ENCODE measurements at places on chromosomes 6 and 20.

DNA sequence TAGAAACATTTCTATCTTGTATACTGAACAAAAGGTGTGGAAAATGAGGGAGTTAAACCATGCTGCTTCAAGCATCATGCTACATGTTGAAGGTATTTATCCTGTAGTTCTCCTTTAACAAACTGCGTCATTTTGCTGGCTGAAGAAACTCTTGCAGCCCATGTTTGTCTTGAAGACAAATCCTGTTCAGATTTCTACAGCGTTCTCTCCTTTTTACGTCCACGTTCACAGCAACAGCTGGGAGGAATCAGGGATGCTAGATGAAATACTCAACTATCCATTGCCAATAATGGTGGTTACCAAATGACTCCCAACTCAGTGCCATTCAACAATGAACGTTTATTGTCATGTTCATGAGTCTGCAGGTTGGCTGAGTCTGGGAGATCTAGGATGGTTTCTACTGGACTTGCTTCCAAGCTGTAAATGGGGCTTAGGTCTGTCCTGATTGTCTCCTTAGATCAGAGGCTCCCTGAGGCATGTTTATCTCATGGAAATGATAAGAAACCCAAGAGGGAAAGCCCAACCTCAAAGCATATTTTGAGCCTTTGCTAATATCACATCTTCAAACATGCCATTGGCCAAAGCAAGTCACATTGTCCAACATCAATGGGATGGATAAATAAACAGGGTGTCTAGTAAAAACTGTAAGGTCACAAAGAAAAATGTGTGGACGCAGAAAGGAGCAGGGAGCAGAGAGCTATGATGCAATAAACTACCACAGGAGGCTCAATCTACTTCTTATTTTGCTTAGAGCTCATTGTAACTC, 2.7 kb upstream of the PLCB1 start:
- DNase-seq, result no peak

- no peak for DNase-seq
Observed at GRCh38 chr20:56924292-56925081, 295.4 kb downstream of the TFAP2C start.

DNA sequence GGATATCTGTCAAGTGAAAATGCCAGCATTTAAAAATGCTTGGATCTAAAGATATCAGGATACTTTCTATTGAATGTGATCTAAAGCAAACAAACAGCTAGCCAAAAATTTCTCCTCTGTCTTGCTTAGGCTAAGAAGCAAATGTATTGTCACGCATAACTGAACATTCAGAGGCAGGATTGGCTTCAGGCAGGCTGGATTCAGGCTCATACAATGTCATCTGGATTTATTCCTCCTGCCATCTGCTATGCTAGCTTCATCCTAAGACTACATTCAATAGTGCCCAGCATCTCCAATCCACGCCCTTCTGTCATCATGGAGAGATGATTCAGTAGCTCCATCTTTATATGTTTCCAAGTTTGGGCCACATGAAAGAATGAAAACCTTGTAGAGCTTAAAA, 27.1 kb downstream of the PFDN4 start:
- DNase-seq, result no peak

DNA sequence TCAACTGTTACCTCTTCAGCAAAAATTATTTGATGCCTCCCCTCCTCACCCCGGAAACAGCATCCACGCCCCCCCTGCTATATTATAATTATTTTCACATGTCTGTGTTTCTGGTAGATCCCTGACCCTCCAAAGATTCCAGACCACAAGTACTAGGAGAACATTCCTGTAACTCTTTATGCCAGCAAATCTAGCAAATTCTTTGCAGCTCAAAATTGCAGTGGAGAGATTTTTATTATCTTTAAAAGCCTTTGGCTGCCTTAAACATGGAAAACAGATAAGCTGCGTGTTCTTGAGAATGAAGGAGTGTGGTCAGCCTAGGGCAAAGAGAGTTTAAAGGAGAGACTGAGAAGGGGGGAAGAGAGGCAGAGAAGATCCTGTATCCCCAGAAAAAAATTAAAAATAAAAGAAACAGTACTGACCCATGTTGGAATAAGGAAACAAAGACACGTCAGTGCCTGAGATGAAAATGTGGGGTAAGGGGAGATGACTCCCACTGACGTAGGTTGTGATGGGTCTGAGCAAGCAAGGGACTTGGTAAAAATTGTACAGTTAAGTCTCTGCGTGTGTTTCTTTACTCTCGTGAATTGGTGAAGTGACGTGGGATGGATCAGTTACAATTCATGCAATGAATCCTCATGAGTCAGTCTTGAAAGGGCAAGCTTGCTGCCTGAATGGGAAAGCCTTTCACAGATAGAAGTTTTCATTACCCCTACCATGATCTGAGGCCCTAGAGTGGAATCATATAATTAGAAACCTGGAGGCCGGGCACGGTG, 8.3 kb downstream of the ID4 start:
- DNase-seq, result no peak

- no peak for DNase-seq
Observed at GRCh38 chr6:12369781-12370262, 79.7 kb downstream of the EDN1 start.

DNA sequence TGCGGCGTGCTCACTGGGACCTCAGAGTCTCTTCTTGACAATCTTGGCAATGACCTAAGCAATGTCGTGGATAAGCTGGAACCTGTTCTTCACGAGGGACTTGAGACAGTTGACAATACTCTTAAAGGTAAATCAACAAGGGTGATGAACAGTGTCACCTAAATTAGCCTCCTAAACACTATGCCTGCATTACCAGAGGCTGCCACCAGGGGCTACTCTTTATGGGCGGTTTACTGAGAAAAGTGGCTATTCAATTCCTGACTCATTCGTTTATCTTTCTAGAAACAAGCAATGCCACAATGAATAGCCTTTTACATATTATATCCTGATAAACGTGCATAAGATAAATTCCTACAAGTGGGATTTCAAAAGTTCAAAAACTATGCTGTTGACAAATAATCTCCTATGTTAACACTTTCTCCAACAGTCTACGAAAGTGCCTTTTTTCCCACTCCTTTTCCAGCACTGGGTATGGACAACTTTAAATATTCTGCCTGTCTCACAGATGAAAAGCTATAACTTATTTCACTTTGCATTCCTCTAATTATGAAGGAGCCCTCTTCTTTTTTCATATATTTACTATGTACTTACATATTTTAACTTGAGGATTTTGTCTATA, 1.3 kb downstream of the BPIFA2 start:
- DNase-seq, result peak; percentile 67

DNA sequence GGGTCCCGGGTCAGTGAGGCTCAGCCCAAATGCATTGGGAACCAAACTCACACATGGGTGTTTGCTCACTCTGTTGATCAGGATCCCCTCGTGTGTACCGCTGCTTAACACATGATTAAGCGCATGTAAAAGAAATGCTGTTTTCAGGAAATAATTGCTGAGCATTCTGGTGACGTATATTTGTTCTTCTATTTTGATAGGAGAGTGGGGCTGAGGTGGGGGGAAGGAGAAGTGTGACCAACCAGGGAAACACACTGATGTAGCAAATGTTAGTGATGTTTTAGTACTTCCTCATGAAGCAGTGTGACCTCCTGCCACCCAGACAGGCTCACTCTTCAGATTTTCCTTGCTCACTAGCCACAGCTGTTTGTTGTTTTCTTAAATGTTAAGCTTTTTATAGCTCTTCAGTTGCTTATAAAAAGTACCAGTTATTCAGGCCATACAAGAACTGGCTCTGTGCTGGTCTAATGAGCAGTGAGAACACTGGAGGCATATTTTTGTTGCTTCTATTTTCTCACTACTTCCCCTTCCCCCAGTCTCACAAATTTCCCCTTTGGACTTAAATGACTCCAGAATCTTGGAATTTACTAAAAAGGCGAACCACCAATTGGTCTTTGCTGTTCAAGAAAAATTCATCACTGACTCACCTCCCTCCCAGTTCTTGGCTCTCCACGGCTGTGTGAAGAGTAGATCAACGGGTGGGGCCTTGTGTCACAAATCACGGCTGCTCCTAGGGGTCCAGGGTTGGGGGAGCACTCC, 79.2 kb upstream of the BACH2 start:
- DNase-seq, result no peak

- no peak for DNase-seq
Observed at GRCh38 chr20:20897145-20897544, 184.7 kb upstream of the RALGAPA2 start.

DNA sequence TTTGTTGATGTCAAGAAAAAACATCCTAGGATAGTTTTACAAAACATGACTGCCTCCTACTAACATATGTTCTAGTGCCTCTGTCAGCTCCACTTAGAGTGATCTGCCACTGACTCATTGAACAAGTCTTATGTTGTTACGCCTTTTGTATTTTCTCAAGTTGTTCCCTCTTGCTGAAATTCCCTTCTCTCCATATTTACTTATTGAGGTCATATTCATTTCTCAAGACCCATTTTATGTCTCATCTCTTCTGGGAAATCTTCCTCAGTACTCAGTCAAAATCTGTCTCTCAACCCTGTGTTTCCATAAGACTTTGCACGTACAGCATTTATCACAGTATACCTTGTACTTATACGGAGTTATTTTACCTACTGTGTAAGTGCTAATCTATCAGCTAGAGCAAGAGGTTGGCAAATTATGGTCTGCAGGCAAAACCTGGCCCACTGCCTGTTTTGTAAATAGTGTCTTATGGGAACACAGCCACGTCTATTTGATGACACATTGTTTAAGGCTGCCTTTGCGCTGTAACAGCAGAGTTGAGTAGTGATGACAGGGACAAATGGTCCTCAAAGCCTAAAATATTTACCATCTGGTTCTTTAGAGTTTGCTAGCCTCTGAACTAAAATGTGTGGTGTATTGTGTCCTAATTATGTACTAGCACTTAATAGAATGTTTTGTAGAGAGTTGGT, 83.4 kb downstream of the ADGRB3 start:
- DNase-seq, result no peak

- DNase-seq, result no peak
Observed at GRCh38 chr20:9928281-9928737, 89.4 kb upstream of the PAK5 start.

GRCh38 chr20:47710665-47711045, 74.6 kb downstream of the SULF2 start:
- DNase-seq, result no peak

GRCh38 chr6:40720375-40720748, 133.2 kb upstream of the LRFN2 start:
- no peak for DNase-seq

- DNase-seq, result no peak
Observed at GRCh38 chr6:52725535-52726192, 37.6 kb downstream of the GSTA2 start.

GRCh38 chr20:34274694-34275093, 28.5 kb downstream of the AHCY start:
- no peak for DNase-seq

DNA sequence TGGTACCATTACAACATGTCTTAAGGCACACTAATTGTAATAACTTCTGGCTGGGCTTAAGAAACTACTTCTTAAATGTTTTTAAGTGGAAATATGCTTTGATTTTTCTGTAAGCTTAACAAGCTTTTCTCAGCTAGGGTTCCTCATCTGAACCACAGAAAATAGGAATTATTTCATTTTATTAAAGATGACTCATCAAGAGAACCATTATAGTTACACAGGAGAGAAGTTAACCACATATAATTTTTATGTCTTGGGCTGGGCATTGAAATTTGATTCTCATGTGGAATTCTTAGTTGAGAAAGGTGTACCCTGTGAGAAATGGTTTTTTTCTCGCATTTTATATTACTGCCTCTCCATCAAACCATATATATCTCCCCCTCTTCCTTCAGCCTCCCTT, 75.1 kb downstream of the QKI start:
- no peak for DNase-seq

GRCh38 chr6:110646419-110646698, 168.9 kb downstream of the CDK19 start:
- DNase-seq, result no peak

DNA sequence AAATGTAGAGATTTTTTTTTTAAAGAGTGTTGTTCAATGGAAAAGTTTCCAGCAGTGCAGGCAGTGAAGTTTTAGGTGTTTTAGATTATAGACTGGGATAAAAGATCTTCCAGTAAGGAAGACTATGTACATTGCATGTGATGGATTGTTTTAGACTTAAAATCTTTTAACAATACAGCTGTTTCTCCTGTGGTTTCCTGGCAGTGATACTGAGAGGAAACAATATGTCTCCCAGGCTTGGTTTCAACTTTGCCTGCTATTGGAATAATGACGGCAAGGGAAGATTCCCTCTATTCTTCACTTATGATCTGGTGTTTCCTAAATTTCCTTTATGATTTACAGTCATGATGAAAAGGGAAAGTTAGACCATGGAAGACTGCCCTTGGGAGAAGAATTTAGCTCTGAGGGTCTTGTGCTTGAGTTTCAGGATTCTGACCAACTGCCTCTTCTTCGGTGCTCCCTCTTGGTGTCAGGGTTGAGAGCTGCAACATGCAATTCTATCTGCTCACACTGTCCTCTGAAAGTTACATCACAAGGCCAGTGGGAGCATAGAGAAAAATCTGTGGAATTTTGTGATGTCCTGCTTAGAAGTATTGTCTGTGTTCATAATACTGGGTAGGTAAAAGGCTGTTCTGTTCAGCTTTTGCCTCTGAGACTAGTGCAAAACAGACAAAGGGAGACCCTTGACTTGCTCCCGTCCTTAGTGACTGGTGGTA, 262.8 kb upstream of the MAN1A1 start:
- no peak for DNase-seq

DNA sequence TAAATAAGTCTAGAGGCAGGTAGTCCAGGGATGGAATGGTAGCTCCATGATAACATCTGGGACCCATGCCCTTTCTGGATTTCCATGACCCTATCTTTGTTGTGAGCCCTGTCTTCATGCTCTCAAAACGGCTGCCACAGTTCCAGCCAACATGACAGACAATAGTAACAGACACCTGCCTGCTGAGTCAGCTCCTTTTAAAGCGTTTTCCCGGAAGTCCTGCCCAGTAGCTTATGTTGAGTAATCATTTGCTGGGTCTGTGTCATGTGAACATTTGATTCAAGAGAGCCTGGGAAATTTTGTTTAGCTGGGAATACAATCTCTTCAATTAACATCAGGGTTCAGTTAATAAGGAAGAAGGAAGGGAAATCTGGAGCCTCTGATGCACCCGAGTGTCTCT, 262.2 kb upstream of the SULF2 start:
- no peak for DNase-seq

DNA sequence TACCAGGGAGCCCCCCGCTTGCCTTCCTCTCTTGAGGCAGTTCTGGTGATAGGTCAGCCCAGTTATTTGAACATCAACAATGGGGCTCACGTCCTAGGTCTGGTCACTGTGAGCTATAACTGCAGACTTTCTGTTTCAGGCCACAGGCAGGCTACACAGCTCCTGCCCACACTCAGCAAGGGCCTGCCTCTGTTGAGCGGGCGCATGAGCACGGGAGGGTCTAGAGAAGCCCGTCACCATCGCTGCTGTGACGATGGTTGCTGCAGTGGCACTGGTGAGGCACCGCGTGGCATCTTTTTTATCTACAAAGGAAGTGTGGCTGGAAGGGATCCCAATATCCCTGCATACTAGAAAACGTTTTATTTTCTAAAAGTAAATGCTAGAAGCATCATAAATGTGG, 77.8 kb downstream of the RAMACL start:
- no peak for DNase-seq

Data from stimulated activated CD4-positive, alpha-beta T cell treated with anti-CD3 and anti-CD28 coated beads, Interleukin-2, amount 100 ng/mL, for 24 hours (primary cell).